ENCODE measurements at places on chromosomes 11 and 22.

- DNase-seq, result no peak
These were observed 7.0 kb downstream of the FADD start for GRCh38 chr11:70210051-70210501.

DNA sequence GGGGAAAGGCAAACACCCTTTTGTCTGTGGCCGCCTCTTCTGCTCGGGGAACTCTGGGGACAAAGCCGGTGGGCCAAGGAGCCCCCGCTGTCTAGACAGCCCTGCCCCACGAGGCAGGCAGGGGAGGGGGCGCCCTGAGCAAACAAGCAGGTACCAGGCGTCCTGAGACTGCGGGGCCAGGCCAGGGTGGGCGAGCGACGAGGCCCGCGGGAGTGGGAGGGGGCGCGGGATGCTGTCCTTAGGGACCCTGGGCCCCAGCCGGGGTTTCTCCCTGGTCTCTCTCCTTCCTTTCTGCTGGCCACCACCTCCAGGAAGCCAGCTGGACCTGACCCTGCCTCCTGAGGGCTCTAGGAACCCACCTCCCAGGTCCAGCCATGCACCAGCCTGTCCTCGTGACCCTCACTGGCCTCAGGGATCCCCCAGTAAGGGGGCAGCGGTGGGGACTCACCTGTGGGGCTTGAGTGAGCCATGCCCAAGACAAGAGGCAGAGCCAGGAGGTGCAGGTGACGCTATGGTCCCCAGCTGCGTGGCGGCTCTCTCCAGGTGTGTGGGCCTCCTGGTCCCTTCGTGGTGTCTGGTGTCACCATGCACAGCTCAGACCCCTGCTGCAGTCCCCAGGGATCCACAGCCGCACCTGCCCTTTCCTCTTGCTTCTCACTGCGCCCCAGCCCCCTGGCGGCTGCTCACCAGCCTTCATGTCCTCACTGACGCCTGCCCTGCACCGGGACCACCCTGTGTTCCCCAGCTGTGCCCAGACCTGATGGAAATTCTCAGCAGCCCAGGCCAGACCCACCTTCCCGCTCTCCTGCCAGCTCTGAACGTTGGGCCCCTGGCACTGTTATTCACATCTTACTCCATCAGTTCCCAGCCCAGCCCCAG is 26.5 kb upstream of the MUC5AC start:
- DNase-seq, result no peak

GRCh38 chr22:38110008-38110862 is at the start of gene BAIAP2L2:
Gene BAIAP2L2, minus strand, starts transcription at chr22:38110684. Its CDS starts 159 bp downstream, at chr22:38110525.
- no peak for DNase-seq

GRCh38 chr22:47057916-47058585 is 295.6 kb downstream of the TBC1D22A start:
- DNase-seq, result no peak

All from pulmonary artery endothelial cell (primary cell).